ENCODE measurements at places on chromosomes 12 and 14.
A peak's percentile ranks its signal among the peaks of the same experiment; 100 is the strongest.

- no peak for DNase-seq
These were observed 875 bp downstream of the HSPA2 start for GRCh38 chr14:64541261-64541971.

GRCh38 chr14:91115986-91116770 is 2.3 kb downstream of the DGLUCY start:
- DNase-seq = no peak

GRCh38 chr12:42299392-42300308 is 26.2 kb downstream of the ZCRB1 start:
- no peak for DNase-seq

GRCh38 chr12:51866324-51866723 is 17.8 kb upstream of the FIGNL2 start:
- no peak for DNase-seq

GRCh38 chr12:42760550-42760949 is 171.0 kb upstream of the PRICKLE1 start:
- no peak for DNase-seq

DNA sequence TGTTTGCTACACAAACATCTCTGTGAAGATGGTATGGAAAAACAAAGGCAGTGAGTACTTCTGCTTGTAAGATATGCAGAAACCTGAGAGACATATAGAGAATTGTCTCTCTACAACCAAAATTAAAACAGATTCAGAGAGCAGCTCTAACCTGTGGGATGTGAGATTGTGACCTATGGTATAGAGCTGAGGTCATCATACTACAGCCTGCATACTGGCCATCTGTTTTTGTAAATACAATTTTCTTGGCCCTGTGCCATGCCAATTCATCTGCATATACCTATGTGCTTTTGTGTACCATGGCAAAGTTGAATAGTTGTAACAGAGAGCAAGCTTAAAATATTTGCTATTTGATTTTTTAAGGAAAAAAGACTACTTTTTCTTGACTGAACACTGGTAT is 99.6 kb downstream of the LMO3 start:
- DNase-seq = no peak

- DNase-seq = no peak
These were observed 164.4 kb downstream of the FBXL14 start for GRCh38 chr12:1429980-1430379.

DNA sequence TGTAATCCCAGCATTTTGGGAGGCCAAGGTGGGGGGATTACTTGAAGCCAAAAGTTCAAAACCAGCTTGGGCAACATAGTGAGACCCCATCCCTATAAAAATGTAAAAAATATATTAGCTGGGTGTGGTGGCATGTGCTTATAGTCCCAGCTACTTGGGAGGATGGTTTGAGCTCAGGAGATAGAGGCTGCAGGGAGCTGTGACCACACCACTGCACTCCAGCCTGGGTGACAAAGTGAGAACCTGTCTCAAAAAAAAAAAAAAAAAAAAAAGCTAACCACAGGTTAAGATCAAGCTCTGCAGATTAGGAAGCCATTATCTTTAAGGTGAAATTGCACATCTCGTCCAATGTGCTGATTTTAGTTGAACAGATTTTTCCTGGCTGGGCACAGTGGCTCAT is 23.7 kb upstream of the CERS5 start:
- no peak for DNase-seq

DNA sequence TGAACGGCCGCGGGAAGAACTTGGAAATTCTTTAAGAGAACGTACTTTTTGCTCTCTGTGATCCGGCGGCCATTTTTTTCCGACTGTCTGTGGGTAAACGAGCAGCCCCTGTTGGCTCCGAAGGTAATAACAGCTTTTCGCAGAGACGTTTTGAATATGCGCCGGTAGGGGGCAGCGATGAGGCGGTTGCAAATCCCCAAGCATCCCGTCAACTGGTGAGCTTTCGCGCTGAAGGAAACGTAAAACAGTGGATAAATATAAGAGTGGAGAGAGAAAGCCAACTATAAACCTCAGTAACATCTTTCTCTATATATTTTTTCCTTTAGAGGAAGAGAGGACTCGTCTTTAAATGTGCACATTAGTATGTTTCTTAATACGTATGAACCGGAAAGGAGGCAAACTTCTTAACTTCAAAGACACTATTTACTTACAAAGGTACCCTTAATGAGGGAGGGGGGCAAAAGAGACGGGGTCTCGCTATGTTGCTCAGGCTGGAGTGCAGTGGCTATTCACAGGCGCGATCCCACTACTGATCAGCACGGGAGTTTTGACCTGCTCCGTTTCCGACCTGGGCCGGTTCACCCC is 9.6 kb upstream of the NEMF start:
- peak; percentile 62 for DNase-seq

GRCh38 chr12:120368789-120369602 is at the start of gene MSI1:
Gene MSI1, minus strand, starts transcription at chr12:120369164. Its CDS starts 73 bp downstream, at chr12:120369091.
- DNase-seq = no peak

DNA sequence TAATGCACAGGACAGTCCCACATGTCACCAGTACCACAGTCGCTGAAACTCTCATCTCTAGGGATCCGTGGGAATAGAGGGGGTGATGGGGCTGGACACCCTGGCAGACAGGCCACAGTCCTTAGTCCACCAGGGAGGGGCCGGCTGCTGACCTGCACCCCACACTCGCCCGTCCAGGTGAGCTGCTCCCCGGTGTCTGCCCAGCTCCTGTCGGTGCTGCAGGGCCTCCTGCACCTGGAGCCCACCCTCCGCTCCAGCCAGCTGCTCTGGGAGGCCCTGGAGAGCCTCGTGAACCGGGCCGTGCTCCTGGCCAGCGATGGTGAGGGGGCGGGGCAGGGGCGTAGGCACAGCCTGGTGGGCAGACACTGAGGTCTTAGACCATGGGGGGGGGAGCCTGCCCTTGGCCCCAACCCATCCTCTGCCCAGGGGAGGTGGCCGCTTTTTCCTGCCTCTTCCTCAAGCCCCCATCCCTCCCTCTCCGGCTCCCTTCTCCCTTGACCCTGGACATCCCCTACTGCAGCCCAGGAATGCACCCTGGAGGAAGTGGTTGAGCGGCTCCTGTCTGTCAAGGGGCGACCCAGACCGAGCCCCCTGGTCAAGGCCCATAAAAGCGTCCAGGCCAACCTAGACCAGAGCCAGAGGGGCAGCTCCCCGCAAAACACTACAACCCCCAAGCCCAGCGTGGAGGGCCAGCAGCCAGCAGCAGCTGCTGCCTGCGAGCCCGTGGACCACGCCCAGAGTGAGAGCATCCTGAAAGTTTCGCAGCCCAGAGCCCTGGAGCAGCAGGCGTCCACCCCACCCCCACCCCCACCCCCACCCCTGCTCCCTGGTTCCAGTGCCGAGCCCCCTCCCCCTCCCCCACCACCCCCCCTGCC is 17.1 kb upstream of the ADSS1 start:
- DNase-seq = no peak

- DNase-seq = no peak
These were observed 274.2 kb downstream of the SUDS3 start for GRCh38 chr12:118650586-118650960.

DNA sequence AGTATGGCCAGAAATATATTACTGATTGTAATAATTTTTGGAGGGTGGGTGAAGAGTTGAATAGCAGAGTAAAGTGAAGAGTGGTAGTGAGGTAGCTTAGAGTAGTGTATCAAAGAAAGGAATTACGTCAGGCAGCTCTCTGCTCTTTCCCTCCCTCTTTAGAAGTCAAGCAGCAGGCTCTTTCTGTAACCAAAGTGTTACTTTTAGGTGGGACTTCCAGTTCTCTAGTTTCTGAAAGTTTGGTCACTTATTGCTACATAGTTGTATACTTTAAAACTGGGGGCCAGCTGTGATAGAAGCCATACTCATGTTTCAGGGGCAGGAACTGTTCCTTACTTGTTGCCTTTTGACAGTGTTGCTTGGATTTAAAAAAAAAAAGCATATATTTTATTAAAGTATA is 30.6 kb downstream of the ATF7IP start:
- no peak for DNase-seq

GRCh38 chr12:63911341-63911740 is 66.8 kb downstream of the SRGAP1 start:
- DNase-seq = no peak

DNA sequence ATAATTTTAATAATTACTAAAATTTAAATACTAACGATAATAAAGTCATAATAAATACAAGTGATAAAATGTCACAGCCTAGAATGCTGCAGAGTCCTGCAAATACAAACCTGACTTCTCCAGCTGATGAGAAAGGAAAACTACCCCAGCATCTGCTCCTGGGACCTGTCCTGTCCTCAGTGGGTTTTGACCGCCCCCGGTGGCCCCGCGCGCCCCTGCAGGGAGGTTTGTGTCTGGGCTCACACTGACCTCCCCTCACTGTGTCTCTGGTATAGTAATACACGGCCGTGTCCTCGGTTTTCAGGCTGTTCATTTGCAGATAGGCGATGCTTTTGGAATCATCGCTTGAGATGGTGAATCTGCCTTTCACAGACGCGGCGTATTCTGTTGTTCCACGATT is 1139.4 kb downstream of the TMEM121 start:
- DNase-seq = no peak

GRCh38 chr12:111171832-111172231 is 197.1 kb downstream of the PHETA1 start:
- no peak for DNase-seq

GRCh38 chr12:107917912-107918800 is 143.7 kb downstream of the ASCL4 start:
- DNase-seq = no peak

- no peak for DNase-seq
These were observed 39.0 kb downstream of the SLCO1B1 start for GRCh38 chr12:21169878-21170472.

- DNase-seq = no peak
These were observed 38.7 kb downstream of the SGPP1 start for GRCh38 chr14:63689132-63689531.

- DNase-seq = no peak
These were observed 19.8 kb downstream of the FLRT2 start for GRCh38 chr14:85549697-85550096.

DNA sequence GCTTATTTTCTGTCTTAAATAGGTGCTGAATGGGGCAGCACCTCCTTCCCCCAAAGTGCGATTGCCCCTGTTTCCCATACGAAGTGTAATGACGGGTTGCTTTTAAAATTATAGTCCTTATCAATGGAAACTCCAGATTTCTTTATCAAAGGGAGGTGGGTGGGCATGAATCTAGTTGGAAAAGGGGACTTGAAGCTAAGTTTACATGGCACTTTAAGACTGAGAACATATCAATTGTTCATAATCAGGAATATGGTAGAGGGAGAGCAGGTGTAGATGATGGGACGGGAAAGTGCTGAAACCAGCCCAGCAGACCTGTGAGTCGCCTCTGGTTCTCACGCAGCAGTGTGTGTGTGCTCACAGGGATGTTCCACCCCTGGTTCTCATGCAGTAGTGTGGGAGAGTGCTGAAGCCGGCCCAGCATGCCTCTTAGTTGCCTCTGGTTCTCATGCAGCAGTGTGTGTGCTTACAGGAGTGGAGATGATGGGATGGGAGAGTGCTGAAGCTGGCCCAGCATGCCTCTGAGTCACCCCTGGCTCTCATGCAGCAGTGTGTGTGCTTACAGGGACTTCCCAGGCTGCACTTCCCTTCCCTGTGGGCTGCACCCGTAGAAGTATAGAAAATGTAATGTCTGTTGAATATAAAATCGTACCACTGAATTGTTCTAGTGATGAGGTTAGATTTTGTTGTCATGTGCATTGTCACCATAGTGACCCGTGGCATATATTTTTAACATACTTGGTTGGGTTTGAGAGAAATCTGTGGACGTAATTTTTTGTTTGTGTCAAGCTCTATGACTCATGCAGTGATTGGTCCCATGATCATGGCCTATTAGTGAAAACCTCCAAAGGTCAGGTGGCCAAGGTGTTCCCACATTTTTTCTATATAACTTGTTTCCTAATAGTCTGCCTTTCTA is 51.6 kb downstream of the GPATCH2L start:
- DNase-seq = no peak

- DNase-seq = no peak
These were observed 153.8 kb upstream of the LHX5 start for GRCh38 chr12:113625499-113625898.

GRCh38 chr12:49983892-49984291 is 11.1 kb downstream of the AQP6 start:
- no peak for DNase-seq

DNA sequence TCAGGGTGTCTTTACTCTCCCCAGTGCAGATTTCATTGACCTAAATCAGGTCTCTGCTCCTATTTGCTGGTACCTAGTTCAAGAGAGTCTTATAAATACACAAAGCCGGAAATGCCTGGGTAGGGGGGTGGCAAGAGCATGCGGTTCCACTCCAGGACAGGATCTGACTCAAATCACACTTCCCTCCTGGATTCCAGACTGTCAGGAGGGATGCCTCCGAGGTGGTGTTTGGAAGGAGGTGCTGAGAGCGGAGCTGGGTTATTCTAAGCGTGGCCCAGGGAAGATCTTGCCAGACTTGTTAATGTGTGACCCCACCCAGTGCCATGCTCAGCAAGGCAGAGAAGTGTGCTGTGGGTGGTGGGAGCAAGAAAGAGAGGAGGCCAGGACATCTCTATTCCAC is 49.8 kb downstream of the B4GALNT3 start:
- DNase-seq = no peak

DNA sequence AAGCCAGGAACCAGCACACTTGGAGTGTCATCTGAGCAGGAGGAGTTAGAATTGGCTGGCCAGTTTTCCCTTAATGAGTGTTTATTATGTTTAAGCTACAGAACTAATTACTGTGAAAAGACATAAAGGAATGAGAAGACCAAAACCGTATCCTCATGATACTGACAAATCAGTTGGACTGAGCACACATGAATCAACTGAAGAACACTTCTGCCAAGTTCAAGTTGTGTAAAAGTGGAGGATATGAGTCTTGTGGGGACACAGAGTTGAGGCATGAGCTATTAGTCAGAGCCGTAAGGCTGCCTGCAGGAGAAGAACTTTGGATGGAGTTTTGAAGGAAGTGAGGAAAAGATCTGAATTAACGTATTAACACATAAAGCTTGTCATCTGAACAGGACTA is 43.1 kb downstream of the HMGA2 start:
- DNase-seq = no peak

GRCh38 chr14:81023095-81023710 is 67.8 kb downstream of the TSHR start:
- no peak for DNase-seq

GRCh38 chr14:76918782-76919394 is 92.7 kb downstream of the LRRC74A start:
- no peak for DNase-seq

- no peak for DNase-seq
These were observed 58.0 kb upstream of the ELK3 start for GRCh38 chr12:96136161-96136560.

DNA sequence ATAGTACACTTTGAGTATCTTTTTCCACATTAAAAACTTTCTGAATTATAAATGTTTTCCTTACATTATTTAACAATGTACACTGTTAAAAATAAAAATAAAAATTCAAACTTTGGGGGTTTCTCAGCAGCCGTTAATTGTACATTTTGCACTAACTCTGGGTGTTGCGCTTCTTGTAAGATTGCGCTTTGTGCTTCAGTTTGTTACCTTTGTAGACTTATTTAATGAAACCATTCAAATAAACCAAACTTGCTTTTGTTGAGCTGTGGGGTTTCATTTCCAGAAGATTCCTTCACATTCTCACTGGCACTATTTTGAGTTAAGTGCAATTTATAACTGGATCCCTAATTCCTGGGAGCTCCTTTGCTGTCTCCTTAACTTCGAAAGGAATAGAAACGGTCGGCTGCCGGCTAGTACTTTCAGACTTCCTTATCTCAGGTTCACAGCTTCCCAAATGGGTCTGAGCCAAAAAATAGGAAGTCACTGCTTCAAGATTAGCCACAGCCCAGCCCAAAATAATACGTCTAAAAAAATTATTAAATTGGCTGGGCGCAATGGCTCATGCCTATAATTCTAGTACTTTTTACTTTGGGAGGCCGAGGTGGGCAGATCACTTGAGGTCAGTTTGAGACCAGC is 38.2 kb downstream of the RAD52 start:
- DNase-seq = no peak
